ENCODE measurements at places on chromosomes 2 and 18. TPM values are rescaled to one million over a fixed set of nuclear protein-coding genes. Genes with fewer than 3 reads are reported as not detected.

DNA sequence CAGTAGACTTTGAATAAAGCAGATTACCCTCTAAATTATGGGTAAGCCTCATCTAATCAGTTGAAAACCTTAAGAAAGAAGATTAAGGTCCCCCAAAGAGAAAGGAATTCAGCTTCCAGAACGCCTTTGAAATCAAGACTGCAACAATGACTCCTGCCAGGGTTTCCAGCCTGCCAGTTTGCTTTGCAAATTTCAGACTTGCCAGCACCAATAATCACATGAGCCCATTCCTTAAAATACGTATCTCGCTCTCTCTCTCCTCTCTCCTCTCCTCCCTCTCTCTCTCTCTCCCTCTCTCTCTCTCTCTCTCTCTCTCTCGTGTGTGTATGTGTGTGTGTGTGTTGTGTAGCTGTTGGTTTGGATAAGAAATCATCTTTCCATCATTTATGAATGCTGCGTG lies 184.2 kb downstream of the PDE1A start:
- DNase-seq, result no peak

DNA sequence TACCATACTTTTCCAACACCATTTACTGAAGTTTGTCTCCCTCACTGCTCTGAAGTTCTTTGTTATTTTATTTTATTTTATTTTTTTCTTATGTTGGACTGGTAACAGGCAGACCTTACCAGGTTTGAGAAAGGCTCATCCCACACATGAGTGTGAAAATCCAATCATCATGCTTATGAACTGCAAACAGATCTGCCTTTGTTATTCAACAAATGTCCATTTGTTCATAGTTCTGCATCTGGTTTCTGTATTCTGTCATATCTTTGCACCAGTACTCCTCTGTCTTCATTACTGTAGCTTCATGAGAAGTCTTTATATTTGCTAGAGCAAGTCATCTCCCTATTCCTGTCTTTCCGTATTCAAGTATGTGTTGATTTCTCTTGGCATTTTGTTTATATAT lies 5.3 kb downstream of the RNU2-63P start:
- DNase-seq, result no peak

FZD7 gene
- total RNA-seq, result 39.8 TPM

SRD5A2 gene
- not detected for total RNA-seq

- no peak for DNase-seq
Measured at GRCh38 chr2:226408141-226408540, 391.5 kb downstream of the IRS1 start.

DNA sequence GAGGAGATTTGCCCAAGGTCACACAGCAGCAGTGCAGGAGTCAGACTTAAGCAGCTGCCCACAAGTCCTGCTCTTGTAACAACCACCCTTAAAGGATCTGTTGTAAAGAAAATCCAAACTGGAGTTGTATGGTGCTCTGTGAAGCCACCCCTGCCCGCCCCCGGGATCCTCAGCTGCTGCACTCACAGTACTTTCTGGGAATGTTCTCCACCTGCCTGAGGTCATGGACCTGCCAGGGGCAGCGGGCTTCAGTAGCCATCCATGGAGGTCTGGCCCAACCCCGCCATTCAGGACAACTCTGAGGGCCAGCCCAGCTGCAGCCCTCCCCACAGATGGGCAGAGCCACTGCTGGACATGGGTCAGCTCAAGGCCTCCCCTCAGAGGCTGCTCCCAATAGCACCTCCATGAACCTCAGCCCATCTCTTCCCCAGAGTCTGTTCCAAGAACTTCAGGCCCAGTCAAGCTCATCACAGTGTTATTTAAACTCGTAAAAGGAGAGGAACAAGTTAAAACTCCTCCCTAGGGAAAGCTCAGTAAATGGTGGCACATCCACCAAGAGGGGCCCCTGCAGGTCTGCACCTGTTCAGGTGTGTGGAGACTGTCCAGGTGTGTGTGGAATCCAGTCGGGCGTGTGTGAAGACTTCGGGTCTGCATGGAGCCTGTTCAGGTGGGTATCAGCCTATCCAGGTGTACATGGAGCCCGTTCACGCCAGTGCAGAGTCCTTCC lies 39.4 kb upstream of the GPC1 start:
- no peak for DNase-seq

STON1 gene
- 3.7 TPM for total RNA-seq

DNA sequence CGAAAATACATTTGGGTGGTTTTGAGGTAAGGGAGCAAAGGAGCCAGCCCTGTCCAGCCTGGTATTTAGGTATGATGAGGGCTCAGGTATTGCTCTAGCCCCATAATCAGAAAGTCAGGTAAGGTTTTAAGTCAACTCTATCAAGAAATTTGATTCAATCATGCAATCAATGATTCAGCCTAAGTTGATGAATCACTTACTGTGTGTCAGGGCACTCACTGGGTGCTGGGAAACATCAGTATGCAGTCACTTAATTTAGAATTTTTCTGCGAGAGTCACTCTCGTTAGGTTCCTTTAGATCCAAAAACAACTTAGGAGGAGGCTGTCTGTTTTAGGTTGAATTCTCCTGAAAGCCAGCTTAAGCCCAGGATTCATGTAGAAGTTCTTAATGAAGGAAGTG lies 17.7 kb upstream of the SERPINB2 start:
- DNase-seq, result peak; percentile 82

DNA sequence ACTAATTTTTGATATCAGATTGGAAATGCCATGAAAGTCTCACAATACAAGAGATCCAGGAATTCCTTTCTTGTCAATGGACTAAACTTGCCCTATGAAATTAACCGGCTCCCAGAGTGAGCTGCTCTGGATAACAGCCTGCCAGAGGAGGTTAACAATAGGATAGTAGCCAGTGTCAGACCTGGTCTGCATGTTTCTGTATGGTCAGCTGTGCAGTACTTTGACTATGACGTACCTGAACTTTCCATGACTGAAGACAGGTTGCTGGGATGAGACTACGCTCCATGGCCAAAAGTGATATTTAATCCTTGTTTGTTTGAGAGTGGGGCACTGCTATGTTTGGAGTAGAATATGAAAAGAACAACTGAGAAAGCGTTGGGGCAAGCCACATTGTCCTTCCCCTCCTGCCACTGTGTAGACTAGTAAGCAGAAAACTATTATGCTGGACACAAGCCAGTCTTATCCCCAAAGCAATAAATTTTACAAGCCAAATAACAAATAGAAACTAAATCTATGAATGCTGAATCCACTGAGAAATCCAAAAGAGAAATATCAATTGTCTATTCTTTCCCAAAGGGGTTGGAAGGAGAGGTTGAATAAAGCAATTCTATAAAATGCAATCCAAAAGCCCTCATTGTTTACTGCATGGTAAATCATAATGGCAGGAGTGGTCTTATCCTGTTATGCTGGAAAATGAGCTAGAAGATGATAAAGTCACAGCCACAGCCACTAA lies 115.5 kb upstream of the CYP26B1 start:
- peak; percentile 50 for DNase-seq

DNA sequence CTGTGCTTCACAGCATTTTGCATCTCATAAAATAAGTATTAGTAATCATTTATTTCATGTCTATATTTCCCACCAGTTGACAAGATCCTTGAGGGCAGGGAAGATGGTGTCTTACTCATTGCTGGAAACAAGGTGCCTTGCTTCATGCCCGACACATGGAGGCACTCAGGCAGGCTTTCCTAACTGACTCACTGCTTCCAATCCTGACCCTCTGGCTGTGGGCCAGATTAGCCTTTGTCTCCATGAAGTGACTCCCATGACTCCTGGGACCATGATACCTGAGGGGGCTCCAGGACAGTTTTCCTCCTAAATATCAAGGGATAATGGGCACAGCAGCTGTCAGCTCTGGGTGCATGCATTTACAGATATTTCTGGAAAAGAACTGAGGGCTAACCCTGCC lies 275.1 kb downstream of the AGPS start:
- DNase-seq, result peak; percentile 67

DRC1 gene
- total RNA-seq, result not detected

DNA sequence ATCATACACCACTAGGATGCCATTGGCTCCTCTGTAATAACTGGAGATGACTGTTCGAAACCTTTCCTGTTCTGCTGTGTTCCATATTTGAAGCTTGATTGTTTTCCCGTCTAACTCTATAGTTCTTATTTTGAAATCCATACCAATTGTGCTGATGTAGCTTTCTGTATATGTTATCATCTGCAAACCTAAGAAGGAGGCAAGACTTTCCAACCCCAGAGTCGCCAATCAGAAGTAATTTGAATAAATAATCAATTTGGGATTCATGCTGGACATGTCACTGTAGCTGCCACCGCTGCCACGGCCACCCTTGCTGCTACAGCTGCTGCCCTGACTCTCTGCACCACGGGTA lies 20.7 kb downstream of the STAT1 start:
- no peak for DNase-seq

DNA sequence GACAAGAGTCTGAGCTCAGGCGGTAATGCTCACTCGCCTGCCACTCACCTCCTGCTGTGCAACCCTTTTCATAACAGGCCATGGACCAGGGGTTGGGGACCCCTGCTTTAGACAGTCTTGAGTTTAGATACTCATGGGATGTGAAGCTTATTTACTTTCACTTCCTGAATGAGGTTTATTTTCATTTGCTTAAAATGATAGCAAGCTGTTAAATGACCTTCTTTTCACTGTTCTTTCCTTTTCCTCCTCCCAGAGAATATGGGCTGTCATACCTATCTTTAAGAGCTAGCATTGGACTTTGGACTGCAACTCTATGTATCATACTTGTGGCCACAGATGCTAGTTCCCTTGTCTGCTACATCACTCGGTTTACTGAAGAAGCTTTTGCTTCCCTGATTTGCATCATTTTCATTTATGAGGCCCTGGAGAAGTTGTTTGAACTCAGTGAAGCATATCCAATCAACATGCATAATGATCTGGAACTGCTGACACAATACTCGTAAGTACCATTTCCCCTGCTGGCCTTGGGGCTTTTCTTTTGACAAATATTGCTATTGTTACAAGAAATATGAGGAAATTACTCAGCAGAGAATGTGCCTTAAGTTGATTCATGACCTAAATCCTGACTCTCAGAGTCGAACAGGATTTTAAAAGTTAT lies 168.5 kb downstream of the DPP4 start:
- DNase-seq, result peak; percentile 83

STEAP3 gene
- total RNA-seq, result 13.9 TPM

DNA sequence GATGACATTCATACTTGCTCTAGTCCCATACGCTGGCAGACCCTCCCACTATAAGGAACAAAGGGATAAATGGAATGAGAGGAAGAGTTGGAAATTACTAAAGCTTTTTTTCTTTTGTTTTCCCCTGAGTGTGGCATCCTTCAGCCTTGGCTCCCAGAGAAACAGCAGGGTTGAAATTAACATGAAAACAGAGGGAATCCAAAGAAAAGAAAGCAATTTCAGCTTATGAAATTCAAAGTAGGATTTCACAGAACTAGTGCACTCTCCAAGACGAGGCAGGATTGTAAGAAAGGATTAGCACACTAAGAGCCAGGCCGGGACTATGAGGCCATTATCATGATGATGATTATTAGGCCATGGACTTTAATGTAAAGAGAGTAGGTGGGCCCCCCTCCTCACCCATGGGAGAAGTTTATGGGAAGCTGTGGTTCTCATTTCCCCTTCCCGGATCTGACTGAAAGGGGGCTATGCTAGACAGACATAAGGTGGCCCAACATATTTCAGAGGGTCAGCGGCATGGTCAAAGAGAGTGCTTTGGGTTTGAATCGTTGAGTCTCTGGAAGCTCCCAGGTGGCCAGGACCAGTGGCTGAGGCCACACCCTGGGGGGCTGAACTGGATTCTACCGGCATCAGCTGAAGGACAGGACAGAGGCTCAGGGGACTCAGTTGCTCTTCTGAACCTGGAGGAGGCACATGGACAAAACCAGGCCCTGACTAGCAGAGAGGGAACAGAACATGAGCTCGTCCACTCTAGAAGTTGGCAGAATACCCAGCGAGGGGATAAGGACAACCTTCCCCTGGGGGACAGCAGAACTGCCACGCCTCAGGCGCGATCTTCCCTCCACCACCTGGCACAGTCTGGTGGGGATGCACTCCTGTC lies 100.1 kb upstream of the ARL4C start:
- no peak for DNase-seq

DNA sequence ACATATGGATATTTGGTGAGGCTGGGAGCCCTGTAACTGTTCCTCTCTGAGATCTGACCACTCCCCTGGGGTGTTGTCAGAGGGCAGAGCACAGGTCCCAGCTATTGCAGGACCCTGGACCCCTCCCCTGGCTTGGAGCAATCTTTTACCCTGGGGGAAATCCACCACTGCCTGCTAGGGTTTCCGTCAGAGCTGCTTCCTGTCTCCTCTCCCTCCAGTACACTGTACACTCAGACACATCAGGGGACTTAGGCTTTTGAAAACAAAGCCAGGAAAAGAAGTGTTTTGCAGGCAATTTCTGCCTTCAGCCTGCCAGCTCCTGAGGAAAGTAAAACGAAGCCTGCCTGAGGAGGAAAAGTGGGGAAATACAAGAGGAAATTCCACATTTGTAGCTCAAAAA lies 13.2 kb upstream of the CEP68 start:
- no peak for DNase-seq

EXOC6B gene
- 6.6 TPM for total RNA-seq

MAP3K20 gene
- total RNA-seq, result 11.9 TPM

DYNAP gene
- not detected for total RNA-seq

GRCh38 chr2:204072443-204073324 lies 136.1 kb downstream of the ICOS start:
- DNase-seq, result peak; percentile 2

DNA sequence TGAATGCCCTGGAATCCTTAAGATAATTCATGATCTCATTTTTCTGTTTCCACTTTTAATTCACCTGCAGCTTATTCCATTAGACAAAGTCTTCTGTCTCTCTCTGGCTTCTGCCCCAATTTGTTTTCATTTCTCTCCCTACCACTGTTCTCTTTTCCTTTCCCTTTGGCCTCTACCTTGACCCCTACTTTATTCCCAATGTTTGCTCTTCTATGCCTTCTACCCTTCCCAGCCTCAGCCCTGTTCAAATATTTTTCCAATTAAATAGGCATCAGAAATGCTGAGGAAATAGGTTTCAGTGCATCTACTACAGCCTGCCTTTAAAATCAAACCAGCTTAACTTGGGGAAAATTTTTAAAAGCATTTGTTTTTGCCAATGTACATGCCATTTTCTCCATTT lies 443.7 kb upstream of the CWC22 start:
- no peak for DNase-seq

IL37 gene
- not detected for total RNA-seq

DNA sequence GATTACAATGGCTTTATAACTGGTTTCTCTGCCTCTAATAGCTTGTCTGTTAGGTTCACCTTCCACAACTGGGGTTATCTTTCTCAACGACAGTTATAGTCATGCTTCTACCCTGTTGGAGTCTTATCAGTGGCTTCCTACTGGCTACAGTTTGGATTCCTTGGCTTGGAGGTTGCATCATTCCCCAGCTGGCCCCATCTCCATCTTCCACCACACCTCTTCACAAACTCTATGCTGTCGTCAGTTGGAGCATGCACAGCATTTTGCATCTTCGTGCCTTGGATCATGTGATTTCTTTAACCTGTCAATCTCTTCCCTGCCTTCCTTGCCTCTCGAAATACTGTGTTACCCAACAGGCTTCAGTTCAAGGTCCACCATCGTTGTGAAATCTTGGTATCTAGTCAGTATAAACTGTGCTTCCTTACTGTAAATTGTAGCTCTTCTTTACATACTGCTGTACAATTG lies 316.3 kb upstream of the CXCR4 start:
- DNase-seq, result no peak

DNA sequence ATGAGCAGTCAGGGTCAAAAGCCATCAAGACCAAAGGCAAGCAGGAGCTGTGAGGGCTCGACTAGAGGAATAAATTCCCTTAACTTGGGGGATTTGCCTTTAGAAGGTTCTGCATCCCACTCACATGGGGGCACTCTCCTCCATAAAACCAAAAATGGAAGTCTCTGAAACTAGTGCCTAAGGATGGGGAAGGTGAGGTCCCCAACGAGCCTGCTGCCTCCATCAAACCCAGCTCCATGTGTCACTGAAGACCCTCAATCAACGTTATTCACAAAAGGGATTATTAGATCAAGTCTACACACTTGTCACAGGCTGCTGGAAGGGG lies 254.9 kb upstream of the NCKAP5 start:
- DNase-seq, result no peak
